Peyer's patch (tissue), 4 donors: ENCODE measurements at places on chromosomes 7 and 10. TPM values are rescaled to one million over a fixed set of nuclear protein-coding genes. Genes with fewer than 3 reads are reported as not detected.

The ARHGEF35 gene
- 14.1 TPM for total RNA-seq

The UNC5B gene
- total RNA-seq, result 46.9 TPM

DNA sequence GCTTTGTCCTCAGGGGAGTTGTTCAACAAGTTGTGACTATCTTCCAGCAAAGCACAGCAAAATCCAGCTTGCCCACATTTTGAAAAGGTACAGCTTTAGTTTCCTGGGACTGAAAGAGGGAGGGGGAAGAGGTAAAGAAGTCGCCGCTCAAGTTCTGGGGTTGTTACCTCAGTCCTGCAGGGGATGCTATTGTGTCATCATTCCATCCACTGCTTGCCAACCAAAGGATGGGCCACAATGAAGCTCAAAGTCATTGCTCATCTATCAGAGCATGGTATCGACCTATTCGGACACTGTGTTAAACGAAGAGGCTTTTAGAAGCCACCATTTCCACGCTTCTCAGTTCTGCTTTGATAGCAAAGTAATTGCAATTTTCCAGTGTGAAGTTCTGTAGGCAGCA is 34.3 kb downstream of the NPY start:
- H3K4me1 ChIP-seq, result no peaks in the 10 kb centered on the region
- H3K36me3 ChIP-seq, result no peaks in the 10 kb centered on the region
- no peaks in the 10 kb centered on the region for H3K27me3 ChIP-seq
- H3K4me3 ChIP-seq, result no peak overlapping the region
- no peak for DNase-seq

- H3K27ac ChIP-seq, result no peak overlapping the region
- H3K27me3 ChIP-seq, result no peaks in the 10 kb centered on the region
- H3K4me1 ChIP-seq, result no peaks in the 10 kb centered on the region
- DNase-seq, result no peak
These were observed 73.4 kb downstream of the SORCS1 start for GRCh38 chr10:107091126-107091525.

- no peak overlapping the region for H3K4me3 ChIP-seq
- H3K4me1 ChIP-seq, result peaks cover 4% of the 10 kb centered on the region
- H3K27ac ChIP-seq, result no peak overlapping the region
- DNase-seq, result no peak
These were observed 631.9 kb upstream of the ANKRD30A start for GRCh38 chr10:36493516-36493880.

GRCh38 chr10:28986117-28986792 is 302.6 kb upstream of the LYZL1 start:
- no peak overlapping the region for H3K4me3 ChIP-seq
- no peaks in the 10 kb centered on the region for H3K36me3 ChIP-seq
- H3K27ac ChIP-seq, result no peak overlapping the region
- H3K27me3 ChIP-seq, result no peaks in the 10 kb centered on the region

The ADAMTS14 gene
- total RNA-seq, result 10.7 TPM

DNA sequence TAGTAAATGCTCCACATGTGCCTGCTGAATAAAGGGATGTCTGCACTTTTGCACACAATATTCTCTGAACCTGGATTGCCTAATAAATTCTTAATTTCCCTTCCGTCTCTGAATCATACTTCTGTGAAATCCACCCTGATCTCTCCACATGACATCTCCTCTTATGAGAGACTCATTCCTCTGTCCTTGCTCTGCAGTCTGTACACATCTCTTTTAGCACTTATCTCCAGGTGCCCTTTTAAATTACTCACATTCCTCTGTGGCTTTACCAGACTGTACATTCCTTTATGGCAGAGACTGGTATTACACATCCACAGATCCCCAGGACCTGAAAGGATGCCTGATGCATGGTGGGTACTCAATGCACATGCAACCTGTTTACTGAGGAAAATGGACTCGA is 527.6 kb downstream of the PHTF2 start:
- no peaks in the 10 kb centered on the region for H3K36me3 ChIP-seq
- H3K27ac ChIP-seq, result no peak overlapping the region
- H3K4me3 ChIP-seq, result no peak overlapping the region
- no peaks in the 10 kb centered on the region for H3K4me1 ChIP-seq

DNA sequence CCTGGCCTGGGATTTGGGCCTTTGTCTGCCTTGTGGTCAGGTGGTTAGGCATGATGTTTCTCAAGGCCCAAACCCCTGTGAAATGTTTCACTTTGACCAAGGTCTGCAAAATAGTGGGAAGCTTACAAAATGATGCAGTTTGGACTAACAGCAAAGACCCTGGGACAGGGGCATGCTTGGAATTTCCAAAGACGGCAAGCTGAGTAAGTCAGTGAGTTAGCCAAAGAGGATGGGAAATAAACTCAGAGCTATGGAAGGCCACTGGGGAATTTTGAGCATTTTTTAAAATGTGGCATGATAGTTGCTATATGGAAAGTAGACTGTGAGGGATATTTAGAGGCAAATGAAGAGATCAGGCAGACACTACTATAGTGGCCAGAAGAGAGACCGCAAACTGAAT is 31.6 kb upstream of the PPP1R3C start:
- H3K36me3 ChIP-seq, result no peaks in the 10 kb centered on the region
- no peak overlapping the region for H3K27ac ChIP-seq
- H3K4me3 ChIP-seq, result no peak overlapping the region
- no peaks in the 10 kb centered on the region for H3K4me1 ChIP-seq
- no peak for DNase-seq

DNA sequence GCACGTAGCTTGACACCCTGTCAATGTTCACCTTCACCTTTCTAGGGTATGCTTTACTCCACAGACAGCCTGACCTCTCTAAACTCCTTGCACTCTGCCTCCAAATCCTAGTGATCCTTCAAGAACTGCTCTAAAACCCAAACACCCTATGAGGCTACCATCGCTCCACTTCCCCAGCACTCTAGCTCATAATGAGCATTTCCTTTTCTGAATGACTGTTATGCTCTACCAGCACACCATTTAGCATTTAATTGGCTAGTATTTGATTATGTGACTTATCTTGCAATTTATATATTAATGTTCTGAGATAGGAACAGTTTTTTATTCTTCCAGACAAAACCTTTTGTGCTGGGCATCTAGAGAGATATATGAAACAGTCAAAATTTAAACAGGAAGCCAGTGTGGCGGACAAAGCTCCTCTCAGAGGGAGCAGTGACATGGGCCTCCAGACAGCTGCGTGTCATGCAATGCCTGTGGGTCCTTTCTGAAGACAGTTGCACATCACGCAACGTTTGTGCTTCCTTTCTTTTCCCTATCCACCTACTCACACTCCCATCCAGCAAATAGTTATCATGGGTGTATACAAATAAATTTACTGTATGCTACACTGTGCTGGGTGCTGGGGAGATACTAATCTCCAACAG is 86.3 kb downstream of the ALOX5 start:
- DNase-seq, result no peak
- no peak overlapping the region for H3K4me3 ChIP-seq

DNA sequence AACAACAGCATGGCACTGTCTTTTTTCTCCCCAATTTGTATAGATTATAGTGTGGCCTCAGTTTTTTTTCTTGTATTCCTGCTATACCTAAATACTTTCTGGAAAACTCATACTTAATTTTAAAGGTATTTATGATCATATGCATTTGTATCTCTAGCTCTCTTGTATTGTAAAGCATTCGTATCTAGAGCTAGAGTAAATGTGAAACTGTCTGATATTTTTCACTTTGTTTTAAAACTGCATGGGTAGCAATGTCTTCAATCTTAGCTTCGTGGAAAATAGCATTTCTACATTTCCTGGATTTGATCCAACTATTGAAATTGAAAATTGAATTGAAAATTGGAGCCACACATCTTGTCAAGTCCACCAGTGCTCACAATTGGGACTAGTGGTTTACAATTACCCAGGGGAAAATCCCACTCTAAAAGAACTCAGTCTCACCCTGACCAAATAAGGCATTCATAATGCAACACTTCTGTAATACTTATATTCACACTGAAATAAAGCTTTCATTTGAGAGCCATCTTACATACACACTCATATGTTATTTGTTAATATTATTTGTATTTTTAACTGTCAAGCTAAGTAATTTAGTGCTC is 51.3 kb upstream of the KLF6 start:
- no peak overlapping the region for H3K4me3 ChIP-seq
- peak overlapping the region; percentile 7 for H3K27ac ChIP-seq
- H3K4me1 ChIP-seq, result no peaks in the 10 kb centered on the region
- H3K27me3 ChIP-seq, result no peaks in the 10 kb centered on the region
- no peaks in the 10 kb centered on the region for H3K36me3 ChIP-seq

The CASD1 gene
- total RNA-seq, result 5.2 TPM

- H3K4me1 ChIP-seq, result no peaks in the 10 kb centered on the region
- H3K27me3 ChIP-seq, result peaks cover 14% of the 10 kb centered on the region
- no peaks in the 10 kb centered on the region for H3K36me3 ChIP-seq
- no peak for DNase-seq
- no peak overlapping the region for H3K4me3 ChIP-seq
These were observed 1.6 kb upstream of the VIPR2 start for GRCh38 chr7:159146084-159146858.

DNA sequence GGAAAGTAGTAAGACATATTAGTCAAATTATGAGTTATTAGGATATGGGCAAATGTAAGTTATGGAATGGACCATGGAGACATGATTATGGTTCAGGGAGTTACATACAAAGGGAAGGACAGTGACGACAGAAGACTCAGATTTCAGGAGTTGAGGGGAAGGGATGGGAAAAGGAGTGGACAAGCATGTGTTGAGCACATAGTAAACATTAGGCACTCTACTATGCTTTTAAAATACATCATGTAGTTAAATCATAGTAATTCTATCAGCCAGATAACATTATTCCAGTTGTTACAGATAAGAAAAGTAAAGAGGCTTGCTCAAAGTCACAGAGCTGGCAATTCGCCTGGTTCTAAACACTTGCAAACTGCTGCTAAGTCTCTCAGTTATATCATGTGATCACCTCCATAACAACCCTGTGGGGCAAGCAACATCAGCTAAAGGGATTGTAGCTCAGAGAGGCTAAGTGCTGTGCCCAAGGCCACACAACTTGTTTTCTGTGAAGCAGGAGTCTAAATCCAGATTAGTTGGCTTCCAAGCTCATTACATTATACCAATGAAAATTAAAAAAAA is 115.2 kb upstream of the MDFIC start:
- no peaks in the 10 kb centered on the region for H3K4me1 ChIP-seq
- no peaks in the 10 kb centered on the region for H3K27me3 ChIP-seq
- no peaks in the 10 kb centered on the region for H3K36me3 ChIP-seq

GRCh38 chr10:132486539-132487121 is 51.0 kb upstream of the INPP5A start:
- H3K27ac ChIP-seq, result no peak overlapping the region
- H3K36me3 ChIP-seq, result no peaks in the 10 kb centered on the region
- no peaks in the 10 kb centered on the region for H3K4me1 ChIP-seq

DNA sequence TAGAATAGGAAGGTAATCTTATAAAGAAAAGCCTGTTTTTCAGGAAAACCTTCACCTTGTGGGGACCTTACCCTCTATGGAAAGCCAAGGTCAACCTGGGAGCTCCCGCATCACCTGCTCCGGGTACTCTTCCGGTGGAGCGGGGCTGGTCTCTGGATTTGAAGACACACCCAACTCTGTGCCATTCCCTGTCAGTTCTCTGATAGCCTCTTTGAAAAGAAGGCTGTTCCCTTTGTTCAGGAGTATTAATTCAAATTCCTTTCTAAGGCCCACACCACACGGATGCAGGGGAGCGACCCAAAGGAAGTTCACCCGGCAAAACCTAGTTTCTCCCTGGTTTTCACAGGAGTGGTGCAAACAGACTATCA is 10.7 kb downstream of the CTBP2 start:
- peaks cover 24% of the 10 kb centered on the region for H3K4me1 ChIP-seq
- H3K36me3 ChIP-seq, result no peaks in the 10 kb centered on the region
- DNase-seq, result no peak
- no peaks in the 10 kb centered on the region for H3K27me3 ChIP-seq
- no peak overlapping the region for H3K4me3 ChIP-seq
- H3K27ac ChIP-seq, result peak overlapping the region; percentile 99

The CNPY1 gene
- total RNA-seq, result not detected

The PHKG1 gene
- total RNA-seq, result 8.3 TPM

The TMEM184A gene
- 41.3 TPM for total RNA-seq

The SCIN gene
- total RNA-seq, result 219 TPM

DNA sequence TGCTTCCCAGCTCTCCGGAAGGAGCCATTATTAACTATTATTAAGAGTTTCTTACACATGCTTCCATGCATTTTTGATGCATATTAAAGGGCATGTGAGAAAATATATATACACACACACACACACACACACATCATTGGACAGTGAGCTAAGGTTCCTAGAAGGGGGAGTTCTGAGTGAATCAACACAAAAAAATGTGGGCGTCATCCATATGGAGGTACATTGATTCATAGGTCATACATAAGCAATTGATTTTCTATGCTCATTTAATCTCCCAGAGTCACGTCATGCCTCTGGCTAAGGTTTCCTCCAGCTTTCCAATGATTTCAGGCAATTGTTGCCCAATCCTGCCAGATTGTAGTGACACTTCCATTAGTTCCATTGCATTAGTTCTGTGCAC is 269.4 kb downstream of the DNAJB9 start:
- H3K27ac ChIP-seq, result no peak overlapping the region
- H3K4me3 ChIP-seq, result no peak overlapping the region
- no peak for DNase-seq
- no peaks in the 10 kb centered on the region for H3K36me3 ChIP-seq

GRCh38 chr10:118927321-118927720 is 102.2 kb upstream of the NANOS1 start:
- no peaks in the 10 kb centered on the region for H3K27me3 ChIP-seq
- H3K27ac ChIP-seq, result no peak overlapping the region
- no peak overlapping the region for H3K4me3 ChIP-seq
- DNase-seq, result no peak
- no peaks in the 10 kb centered on the region for H3K4me1 ChIP-seq
- H3K36me3 ChIP-seq, result no peaks in the 10 kb centered on the region

The GNGT1 gene
- total RNA-seq, result not detected

- H3K4me3 ChIP-seq, result no peak overlapping the region
- H3K27ac ChIP-seq, result no peak overlapping the region
- DNase-seq, result no peak
- no peaks in the 10 kb centered on the region for H3K4me1 ChIP-seq
- H3K27me3 ChIP-seq, result no peaks in the 10 kb centered on the region
- no peaks in the 10 kb centered on the region for H3K36me3 ChIP-seq
These were observed 85.5 kb upstream of the LRRN3 start for GRCh38 chr7:111005445-111005844.

DNA sequence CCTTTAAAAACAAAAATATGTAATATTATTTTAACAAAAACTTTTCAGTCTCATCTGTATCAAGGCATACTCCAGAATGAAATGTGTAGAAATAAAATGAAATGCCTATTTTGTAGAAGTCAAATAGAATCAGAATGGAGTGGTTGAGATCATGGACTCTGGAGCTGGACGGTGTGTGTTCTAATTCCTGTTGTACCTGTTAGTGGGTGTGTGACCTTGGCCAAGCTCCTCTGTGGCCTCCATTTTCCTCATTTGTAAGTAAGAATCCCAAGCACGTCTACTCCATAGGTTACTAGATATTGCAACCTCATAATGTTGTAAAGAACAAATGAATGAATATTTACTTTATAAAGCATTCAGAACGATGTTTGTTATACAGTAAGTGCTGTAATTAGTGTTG is 74.9 kb downstream of the HDAC9 start:
- no peaks in the 10 kb centered on the region for H3K27me3 ChIP-seq
- H3K4me1 ChIP-seq, result no peaks in the 10 kb centered on the region
- H3K27ac ChIP-seq, result no peak overlapping the region
- no peaks in the 10 kb centered on the region for H3K36me3 ChIP-seq
- DNase-seq, result no peak
